Sigmoid colon (tissue), 7 donors: ENCODE measurements at places on chromosomes 4 and X. TPM values are rescaled to one million over a fixed set of nuclear protein-coding genes. Genes with fewer than 3 reads are reported as not detected.

Gene ZXDB
- 2.4 TPM for polyA plus RNA-seq

Gene PJA1
- polyA plus RNA-seq: 10.6 TPM

Gene LARP1B
- 14.4 TPM for polyA plus RNA-seq

Gene GPR143
- 0.70 TPM for polyA plus RNA-seq

Gene MTNR1A
- not detected for polyA plus RNA-seq

Gene WNK3
- polyA plus RNA-seq: 0.10 TPM

Gene CFI
- polyA plus RNA-seq: 1.2 TPM

Gene PLK4
- 7.5 TPM for polyA plus RNA-seq

Gene TMPRSS11D
- polyA plus RNA-seq: not detected

Gene SPIN2B
- polyA plus RNA-seq: 8.4 TPM

Gene SSX4
- polyA plus RNA-seq: not detected

Gene SLAIN2
- polyA plus RNA-seq: 48.0 TPM

Gene DNASE1L1
- 15.5 TPM for polyA plus RNA-seq

Gene FRG1
- polyA plus RNA-seq: 34.9 TPM

Gene RAI2
- polyA plus RNA-seq: 3.7 TPM
